ENCODE measurements at places on chromosomes 12 and 14. TPM values are rescaled to one million over a fixed set of nuclear protein-coding genes. Genes with fewer than 3 reads are reported as not detected.

The NCOR2 gene
- total RNA-seq = 180 TPM

The PSMB11 gene
- total RNA-seq = not detected

The EML5 gene
- 0.53 TPM for total RNA-seq

The KCNMB4 gene
- total RNA-seq = 0.51 TPM

The KLHL28 gene
- total RNA-seq = 5.8 TPM

The SLC6A15 gene
- 4.7 TPM for total RNA-seq

The HOXC12 gene
- not detected for total RNA-seq

The GLT1D1 gene
- total RNA-seq = not detected

The CTSG gene
- not detected for total RNA-seq

The DMAC2L gene
- total RNA-seq = 13.7 TPM

The ARHGDIB gene
- 1.3 TPM for total RNA-seq

The LTBR gene
- 229 TPM for total RNA-seq

The MYBPC1 gene
- total RNA-seq = not detected

The NCKAP5L gene
- total RNA-seq = 7.7 TPM

The CPNE6 gene
- 0.16 TPM for total RNA-seq

The CACNA1C gene
- total RNA-seq = 0.03 TPM

The ATP23 gene
- 4.9 TPM for total RNA-seq

The INHBE gene
- total RNA-seq = 0.11 TPM

The ANKRD52 gene
- 44.6 TPM for total RNA-seq

The ART4 gene
- not detected for total RNA-seq

The ESR2 gene
- total RNA-seq = 0.09 TPM

The EEA1 gene
- total RNA-seq = 6.0 TPM

The NUAK1 gene
- total RNA-seq = 7.5 TPM

The KRT78 gene
- not detected for total RNA-seq

The KCNC2 gene
- total RNA-seq = not detected

The GPR84 gene
- total RNA-seq = not detected

The TPH2 gene
- not detected for total RNA-seq

The GTF2A1 gene
- 12.7 TPM for total RNA-seq

The NELL2 gene
- total RNA-seq = 0.06 TPM

The ENDOU gene
- not detected for total RNA-seq

The OLR1 gene
- 1.3 TPM for total RNA-seq

The KERA gene
- not detected for total RNA-seq

The ZC3H14 gene
- total RNA-seq = 61.7 TPM

The GNB3 gene
- total RNA-seq = 1.9 TPM

The TGM1 gene
- 1.0 TPM for total RNA-seq

The MUCL1 gene
- not detected for total RNA-seq

The DAAM1 gene
- 11.3 TPM for total RNA-seq

The MGP gene
- not detected for total RNA-seq

All from A549 treated with GW870086 at 1 μM for 4 hours (cell line).